ENCODE measurements at places on chromosomes 13 and 19. TPM values are rescaled to one million over a fixed set of nuclear protein-coding genes. Genes with fewer than 3 reads are reported as not detected.

DNA sequence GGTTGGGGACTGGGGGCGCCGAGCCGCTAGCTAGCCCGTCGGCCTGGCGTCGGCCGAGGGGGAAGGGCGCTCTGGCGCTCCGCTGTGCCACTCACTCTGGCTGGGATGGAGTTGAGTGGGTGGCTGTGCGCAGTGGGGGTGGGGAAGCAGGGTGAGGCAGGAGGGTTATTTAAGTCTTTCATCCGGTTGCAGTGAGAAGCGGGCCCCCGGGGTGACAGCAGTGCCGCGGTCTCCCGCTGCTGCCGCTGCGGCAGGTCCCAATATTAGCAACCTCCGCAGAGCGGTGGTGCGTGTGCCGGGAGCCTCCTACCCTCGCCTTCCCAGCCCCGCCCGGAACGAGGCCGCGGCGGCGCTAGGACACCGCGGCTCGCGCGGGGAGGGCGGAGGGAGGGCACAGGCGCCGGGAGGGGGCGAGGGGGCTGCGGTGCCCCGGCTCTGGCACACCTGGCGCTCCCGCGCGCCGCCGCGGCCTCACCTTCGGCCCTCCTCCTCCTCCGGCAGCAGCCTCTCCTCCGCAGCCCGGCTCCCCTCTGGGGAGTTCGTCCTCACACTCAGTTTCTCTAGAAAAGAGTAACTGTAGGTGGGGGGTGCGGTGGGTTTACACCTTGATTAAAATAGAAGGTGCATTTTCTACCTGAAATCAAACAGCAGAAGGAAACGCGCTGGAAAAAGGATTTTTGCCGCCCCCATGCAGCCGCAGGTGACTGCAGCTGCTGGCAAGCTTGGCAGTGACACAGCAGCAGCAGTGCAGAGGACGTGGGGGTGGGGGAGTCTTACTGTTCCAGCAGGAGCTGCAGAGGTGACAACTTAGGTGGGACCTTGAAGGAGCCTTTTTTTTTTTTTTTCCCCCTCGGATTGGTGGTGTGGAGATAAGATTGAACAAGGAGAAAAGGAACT is 4.5 kb downstream of the FGF9 start:
- no peak for DNase-seq

GRCh38 chr13:69959046-69959445 is 148.6 kb upstream of the ATXN8OS start:
- DNase-seq, result no peak

GRCh38 chr13:40652588-40652940 is 13.9 kb downstream of the FOXO1 start:
- DNase-seq, result no peak

DNA sequence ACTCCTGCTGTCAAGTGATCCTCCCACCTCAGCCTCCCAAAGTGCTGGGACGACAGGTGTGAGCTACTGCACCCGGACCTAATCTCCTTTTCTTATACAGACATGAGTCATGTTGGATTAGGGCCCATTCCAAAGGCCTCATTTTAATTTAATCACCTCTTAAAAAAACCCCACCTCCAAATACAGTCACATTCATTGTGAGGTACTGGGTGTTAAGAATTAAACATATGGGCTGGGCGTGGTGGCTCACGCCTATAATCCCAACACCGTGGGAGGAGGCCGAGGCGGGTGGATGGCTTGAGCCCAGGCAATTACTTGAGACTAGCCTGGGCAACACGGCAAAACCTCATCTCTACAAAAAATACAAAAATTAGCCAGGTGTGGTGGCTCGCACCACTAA is 46.6 kb downstream of the PIN1 start:
- DNase-seq, result no peak

- DNase-seq, result no peak
These were observed 112.1 kb downstream of the LACC1 start for GRCh38 chr13:43991773-43992201.

DNA sequence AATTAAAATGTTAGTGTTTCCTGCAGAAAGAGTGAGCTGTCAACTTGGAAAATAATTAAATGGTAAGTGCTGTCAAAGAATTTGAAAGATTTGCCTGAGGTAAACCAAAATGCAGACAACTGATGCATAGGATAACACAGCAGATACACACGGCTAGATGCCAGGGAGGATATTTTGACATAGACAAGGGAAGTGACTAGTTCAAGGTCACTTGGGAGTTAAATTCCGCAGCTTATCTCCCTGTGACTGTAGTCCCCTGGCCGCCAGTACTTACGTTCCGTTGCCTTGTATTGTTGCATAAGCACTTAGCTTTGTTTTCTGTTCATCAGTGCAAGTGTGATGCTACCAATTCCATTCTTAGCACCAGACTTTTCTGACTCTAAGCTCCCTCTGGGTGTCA is 247.3 kb upstream of the MAB21L1 start:
- DNase-seq, result no peak

GRCh38 chr13:34678154-34678553 is 263.9 kb upstream of the NBEA start:
- DNase-seq, result no peak

GRCh38 chr13:110756219-110756631 is 42.7 kb downstream of the ING1 start:
- no peak for DNase-seq

DNA sequence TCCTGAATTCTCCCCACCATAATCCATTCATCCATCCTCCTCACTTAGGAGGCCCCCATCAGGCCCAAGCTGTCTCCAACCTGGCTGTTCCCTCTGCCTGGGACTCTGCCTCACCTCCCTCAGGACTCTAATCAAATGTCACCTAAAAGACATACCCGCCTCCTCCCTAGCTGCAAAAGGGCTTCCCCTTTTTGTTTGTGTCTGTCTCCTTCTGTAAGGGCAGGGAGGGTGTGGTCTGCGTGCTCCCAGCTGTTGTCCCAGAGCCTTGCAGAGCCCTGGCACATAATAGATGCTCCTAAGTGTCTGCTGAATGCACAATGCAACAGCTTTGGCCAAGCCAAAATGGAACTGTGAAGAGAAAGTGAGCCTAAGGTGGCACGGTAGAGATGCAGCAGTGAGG is 4.4 kb downstream of the TRIR start:
- no peak for DNase-seq

DNA sequence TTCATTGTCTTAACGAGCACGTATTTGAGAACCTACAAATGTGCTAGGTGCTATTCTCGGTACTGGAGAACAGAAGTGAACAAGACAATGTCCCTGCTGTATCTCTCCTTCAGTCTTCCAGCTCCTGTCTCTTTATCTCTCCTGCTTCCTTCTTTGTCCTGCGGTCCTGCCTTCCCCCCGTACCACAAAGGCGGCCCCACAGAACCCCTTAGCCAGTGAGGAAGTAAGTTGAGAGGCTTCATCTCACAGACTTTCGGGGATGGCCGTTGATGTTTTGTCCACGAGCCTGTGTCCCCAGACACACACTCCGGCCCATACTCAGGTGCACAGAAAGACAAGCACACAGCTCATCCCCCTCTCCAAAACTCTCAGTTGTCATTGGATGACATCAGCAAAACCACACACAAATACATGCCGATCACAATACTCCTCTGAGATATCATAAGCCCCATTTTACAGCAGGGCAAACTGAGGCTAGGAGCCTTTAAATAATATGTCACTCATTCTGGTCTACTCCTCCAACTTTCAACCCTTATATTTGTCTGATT is 507 bp upstream of the SWSAP1 start:
- DNase-seq, result no peak

GRCh38 chr13:32025730-32026129 is 5.8 kb upstream of the FRY start:
- DNase-seq, result no peak

DNA sequence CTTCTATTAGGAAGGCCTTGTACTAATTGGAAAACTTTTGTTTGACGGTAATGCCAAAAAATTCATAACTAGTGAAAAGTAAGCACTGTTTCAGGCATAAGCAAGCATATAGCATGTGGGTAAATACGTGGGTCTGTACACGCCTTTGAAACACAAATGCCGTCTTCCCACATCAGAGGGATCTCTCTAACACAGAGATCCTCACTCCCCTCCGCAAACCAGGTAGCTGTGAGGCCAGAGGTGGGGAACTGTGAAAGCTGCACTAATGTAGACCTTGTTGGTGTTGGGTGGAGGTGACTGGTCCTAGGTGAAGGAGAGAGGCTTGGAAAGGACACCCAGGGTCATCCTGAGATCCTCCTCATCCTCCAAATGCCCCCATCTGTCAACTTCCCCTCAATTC is 16.0 kb upstream of the POU2F2 start:
- DNase-seq, result no peak

ZNF254 gene
- 5.0 TPM for polyA plus RNA-seq

WDR88 gene
- not detected for polyA plus RNA-seq

PLIN5 gene
- polyA plus RNA-seq, result not detected

MATK gene
- 0.27 TPM for polyA plus RNA-seq
